ENCODE measurements at places on chromosomes 4 and X.

DNA sequence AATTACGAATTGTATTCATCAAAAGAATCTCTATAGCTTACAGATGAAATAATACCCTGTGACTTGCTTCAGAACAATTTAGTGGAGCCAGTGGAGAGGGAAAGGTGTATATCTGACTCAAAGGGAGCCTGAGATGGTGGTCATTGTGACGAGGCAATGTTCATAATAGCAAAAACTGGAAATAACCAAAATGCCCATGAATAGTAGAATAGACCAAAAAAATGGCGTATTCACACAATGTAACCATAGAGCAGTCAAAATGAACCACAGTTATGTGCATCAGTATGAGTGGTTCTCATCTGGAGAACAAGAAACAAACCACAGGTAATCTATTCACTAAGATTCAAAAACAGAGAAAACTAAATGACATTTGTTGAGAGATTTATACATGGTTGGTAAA lies 125.3 kb upstream of the CLNK start:
- DNase-seq, result no peak

GRCh38 chr4:140049024-140049848 lies 104.7 kb downstream of the MAML3 start:
- DNase-seq, result no peak

GRCh38 chrX:3659761-3660160 lies 53.7 kb downstream of the PRKX start:
- DNase-seq, result peak; percentile 36

DNA sequence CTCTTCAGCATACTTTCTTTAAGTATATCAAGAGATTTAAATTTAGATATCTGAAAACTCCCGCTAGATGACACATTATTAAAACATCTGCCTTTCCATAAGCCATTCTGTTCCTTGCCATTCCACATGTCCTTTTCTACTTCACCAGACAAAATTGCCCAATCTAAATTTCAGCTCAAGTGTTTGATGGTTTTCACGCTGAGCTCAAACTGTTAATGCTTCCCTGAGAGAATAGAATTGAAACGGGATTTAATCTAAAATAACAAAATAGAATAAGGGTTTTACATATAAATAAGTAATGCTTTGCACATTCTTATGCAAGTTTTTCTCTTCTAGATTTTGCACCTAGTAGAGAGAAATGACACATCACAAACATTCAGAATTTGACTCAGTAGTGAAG lies 764.5 kb upstream of the TENM3 start:
- peak; percentile 20 for DNase-seq

GRCh38 chr4:93414041-93414550 lies 414.5 kb upstream of the ATOH1 start:
- DNase-seq, result no peak

DNA sequence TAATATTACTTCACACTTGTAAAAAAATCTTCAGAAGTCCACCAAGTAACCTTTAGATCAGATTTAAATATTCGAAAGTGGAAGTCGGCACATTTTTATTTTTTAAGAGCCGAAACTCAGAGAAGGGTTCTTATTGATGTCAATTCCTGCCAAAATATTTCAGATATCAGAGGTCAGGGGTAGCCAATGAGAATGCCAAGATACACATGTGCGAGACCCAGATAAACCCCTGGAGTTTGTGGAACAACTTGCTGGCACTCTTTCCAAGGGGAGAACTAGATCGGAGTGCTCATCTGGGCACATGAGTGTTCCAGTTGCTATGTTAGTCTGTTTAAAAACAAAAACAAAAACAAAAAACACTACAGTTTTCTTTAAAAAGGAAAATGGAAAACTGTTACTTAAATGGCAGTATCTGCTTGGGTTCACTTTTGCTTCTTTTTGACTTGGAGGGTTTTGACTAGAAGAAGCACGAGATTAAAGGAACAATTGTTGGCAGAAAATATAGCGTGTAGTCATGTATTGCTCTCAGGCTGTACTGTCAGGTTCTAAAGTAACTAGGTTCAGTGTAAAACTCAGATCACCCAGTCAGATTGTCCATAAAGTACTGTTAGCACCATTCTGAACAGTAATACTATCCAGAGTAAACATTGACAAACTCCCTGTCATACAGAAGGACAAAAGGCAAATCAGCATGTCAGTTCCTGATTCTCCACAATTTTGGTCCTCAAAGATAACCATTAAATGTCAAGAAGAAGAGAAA lies 188.0 kb upstream of the PACRGL start:
- DNase-seq, result no peak

GRCh38 chr4:144787365-144788258 lies 141.7 kb downstream of the HHIP start:
- peak; percentile 48 for DNase-seq

DNA sequence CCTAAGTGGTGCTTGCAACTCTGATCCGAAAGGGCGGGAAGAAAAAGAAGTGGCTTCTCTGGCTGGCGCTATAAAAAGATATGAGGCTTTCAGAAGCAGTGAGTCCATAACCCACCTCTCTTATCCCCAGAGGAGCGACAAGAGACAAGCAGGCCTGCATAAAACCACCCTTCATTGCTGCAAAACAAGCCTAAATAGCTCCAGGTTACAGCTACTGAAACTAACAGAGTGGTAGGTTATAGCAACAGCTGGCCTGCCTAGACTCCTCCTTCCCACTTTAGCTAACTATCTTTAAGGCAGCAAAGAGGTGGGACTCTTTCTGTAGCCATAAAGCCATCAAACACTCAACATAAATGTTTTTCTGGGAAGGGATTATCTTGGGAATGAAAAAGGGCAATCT lies 245.0 kb upstream of the GPR101 start:
- no peak for DNase-seq

GRCh38 chr4:86283371-86283770 lies 76.5 kb downstream of the MAPK10 start:
- no peak for DNase-seq

GRCh38 chr4:94665500-94666404 lies 92.0 kb upstream of the BMPR1B start:
- no peak for DNase-seq

DNA sequence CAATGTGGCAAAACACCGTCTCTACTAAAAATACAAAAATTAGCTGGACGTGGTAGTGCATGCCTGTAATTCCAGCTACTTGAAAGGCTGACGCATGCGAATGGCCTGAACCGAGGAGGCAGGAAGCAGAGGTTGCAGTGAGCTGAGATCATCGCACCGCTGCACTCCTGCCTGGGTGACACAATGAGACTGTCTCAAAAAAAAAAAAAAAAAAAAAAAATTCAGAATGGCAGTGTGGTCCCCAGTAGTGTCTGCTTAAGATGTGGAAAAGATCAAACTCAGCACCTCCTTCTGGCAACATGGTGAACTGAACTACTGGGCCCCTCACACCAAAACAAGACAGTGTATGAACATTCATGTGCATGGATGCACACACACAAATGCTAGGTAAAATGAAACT lies 32.2 kb downstream of the SMS start:
- DNase-seq, result peak; percentile 78
